ENCODE measurements at places on chromosomes 4 and X.

- no peak for DNase-seq
Measured at GRCh38 chr4:25358515-25359275, 18.4 kb upstream of the ANAPC4 start.

DNA sequence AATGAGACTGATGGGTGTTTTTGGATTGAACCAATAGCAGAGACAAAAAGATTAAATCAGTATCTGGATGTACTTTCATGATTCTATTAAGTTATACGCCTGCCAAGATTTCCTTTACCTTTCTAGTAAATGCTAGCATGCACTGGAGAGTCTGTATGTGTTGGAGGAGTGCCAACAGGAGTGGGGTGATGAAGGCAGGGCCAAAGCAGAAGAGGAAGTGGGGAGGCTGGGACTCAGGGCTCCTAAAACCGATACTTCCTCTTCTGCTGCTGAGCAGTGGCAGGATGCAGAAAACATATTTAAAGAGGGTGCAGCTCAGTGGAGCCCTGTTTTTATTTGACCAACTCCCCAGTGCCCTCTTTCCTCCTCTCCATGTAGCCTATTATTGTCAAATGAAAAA is 5.6 kb downstream of the CYSLTR1 start:
- no peak for DNase-seq

- DNase-seq, result peak; percentile 37
Measured at GRCh38 chrX:1449823-1450149, 2.9 kb downstream of the ASMTL start.

GRCh38 chrX:136146614-136147314 is 569 bp upstream of the FHL1 start:
- DNase-seq, result no peak

- DNase-seq, result no peak
Measured at GRCh38 chr4:115229873-115230272, 116.5 kb upstream of the NDST4 start.

GRCh38 chr4:17494258-17495190 is 17.4 kb downstream of the QDPR start:
- DNase-seq, result no peak

DNA sequence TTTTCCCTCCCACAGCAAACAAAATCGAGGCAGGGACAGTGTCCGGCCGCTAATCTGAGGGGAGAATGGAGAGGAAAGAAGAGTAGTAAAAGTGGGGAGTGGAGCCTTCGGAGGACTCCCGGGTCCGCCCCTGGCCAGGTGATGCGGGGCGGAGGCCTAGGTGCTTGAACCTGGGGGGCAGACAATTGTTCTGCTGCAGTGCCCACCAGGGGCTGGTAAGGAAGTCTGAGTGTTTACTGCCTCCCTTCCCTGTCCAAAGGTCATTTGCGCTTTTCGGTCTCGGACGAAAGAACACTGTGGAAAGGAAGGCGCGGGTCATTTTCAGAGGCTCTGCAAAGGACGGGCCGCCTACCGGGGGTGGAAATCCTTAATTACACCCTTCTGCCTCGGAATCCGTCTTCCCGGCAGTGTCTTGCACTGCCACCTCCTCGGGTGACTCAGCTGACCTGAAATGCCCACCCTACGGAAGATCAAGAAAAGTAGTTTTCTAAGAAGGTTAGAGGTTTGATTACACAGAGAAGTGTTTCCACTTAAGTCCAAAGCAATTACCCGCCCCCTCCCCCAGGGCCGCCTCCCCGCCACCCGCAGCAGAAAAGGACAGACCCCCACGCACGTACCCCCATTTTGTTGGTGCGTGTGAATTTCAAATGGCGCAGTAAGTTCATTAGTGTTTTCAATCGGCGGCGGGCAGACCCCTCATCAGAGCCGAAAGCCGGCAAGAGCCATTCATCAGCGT is 99.9 kb upstream of the TENM3 start:
- DNase-seq, result no peak

DNA sequence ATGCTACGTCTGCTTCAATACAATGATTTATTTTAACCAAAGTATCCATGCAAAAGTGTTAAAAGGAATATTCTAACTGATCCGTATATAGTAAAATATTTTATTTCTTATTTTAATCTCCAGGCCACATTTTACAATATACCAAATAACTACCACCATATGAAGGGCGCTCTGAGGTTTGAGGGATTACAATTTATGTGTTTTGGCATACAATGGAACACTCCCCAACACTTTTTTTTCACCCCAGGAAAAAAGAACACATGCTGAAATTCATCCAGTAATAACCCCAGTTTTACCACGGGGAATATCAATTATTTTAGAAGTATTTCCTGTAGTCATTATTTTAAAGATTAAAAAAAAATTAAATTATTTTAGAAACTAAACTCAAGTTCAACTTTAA is 65.4 kb downstream of the APBB2 start:
- no peak for DNase-seq

DNA sequence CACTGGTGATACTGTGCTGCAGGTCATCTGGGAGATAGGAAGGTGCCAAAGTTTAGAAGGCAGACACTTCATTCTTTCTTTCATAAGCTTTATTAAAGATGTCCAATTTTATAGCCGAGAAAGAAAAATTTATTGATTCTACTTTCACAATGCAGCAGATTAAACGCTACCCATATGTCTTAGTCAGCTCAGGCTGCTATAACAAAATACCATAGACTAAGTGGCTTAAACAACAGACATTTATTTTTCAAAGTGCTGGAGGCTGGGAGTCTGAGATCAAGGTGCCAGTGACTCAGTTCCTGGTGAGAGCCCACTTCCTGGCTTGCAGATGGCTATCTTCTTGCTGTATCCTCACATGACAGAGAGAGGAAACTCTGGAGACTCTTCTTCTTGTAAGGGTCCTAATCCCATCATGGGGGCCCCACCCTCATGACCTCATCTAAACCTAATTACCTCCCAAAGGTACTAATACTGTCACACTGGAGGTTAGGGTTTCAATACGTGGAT is 33.4 kb upstream of the KLHL34 start:
- no peak for DNase-seq

GRCh38 chr4:101795704-101796103 is 5.2 kb downstream of the BANK1 start:
- no peak for DNase-seq
